ENCODE measurements at places on chromosomes 6 and 20.

- peak; percentile 82 for DNase-seq
Observed at GRCh38 chr20:36645998-36646397, at the start of gene SLA2. SLA2 (minus strand) TSS chr20:36646196; CDS start chr20:36641335, 4,861 bp downstream.

GRCh38 chr6:7073821-7074525, 33.8 kb upstream of the RREB1 start:
- peak; percentile 69 for DNase-seq

DNA sequence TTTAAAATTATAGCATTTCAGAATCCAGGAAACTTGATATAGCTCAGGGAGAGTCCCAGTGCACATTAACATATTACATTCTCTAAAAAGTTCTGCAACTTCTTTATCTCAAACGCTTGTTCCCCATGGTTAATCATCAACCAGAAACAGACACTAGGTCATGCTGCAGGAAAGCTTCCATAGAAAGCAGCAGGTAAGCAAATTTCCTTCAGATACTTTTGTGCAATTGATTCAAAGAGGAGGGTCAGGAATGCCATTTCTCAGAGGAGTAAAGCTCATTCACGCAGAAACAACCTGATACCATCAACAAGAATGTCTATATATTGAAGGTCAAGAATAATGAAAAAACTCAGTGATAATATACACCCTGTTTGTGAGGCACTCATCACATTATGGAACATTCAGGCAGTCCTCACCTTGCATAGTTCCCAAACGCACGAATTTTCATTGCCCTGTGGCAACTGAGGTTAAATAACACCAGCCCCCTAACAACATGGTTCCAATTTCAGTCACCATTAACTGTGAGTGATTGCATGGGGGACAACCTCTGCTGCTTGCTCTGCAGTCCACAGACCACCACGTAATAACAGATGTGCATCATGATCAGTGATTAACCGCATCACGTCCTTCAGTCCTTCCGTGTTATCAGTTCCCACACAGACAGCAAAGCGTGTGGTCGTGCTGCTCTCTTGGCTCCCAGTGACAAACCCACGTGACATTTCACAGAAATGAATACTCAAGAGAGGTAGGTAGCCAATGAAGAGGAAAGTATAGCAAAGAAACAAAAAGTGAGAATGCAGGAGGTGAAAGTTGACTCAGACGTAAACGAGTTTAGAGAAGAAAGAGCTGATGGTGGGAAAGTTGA, 95.7 kb downstream of the LY86 start:
- DNase-seq = peak; percentile 66

DNA sequence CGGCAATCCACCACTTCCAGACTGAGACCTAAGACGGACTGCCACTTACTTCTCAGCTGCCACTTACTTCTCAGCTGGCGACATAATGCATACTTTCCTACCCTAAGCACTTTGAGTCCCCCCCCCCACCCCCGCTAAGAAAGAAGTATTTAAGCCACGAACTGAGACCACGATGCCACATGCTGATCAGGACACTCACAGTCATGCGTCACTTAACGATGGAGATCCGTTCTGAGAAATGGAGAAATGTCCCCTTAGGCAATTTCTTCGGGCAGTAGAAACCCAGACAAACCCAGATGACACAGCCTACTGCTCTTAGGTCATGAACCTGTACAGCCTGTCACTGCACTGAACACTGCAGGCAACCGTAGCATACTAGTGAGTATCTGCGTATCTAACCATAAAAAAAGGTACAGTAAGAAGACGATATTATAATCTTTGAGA, 690 bp downstream of the IFNGR1 start:
- DNase-seq = peak; percentile 57

GRCh38 chr6:13368079-13368730, 39.9 kb upstream of the TBC1D7 start:
- DNase-seq = no peak

DNA sequence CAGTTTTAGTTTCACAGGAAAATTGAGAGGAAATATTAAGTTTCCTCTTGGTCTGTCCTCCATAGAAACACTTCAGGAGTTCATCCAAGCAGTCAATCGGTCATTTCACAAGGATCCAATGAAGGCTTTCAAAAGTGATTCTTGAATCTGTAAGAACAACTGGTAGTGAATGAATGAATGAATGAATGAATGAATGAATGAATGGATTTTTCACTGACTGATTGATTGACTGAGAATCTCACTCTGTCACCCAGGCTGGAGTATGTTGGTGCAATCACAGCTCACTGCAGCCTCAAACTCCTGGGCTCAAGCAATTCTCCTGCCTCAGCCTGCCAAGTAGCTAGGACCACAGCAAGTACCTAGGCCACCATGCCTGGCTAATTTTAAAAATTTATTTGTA, 39.4 kb upstream of the TAF8 start:
- no peak for DNase-seq

GRCh38 chr6:77624515-77624914, 28.3 kb upstream of the MEI4 start:
- no peak for DNase-seq

DNA sequence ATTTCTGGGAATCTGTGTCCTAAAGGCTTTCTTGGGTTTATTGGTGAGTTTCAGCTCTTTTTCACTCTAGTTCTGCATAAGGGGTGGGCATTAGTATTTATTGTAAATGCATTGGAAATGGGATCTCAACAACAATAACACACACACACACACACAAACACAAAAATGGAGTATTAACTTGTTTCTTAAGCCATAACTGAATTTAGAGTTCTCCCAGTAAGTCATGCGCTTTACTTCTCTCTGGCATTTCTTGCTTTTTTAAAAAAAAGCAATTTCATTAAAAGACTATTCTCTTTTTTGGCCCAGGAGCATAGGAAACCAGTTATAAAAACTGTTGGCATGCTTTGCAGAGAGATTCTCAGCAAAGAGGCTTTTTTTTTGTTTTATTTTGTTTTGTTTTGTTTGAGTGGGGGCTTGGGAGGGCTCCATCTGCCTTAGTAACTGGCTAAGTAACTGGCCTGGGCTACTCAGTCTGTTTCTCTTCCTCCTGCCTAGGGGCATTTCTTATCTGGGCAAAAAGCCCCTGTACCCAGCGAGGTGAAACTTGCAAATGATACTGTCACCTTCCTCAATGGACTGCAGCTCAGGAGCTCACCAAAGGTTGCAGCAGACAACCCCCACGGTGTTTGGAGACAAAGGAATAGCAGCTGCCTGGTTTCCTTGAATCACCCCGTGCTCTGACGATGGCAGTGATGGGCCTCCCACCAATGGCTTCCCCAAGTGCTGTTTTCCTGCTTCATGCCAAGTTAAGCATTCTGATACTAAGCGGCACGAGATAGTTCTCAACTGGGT, 128.5 kb downstream of the BCAS1 start:
- no peak for DNase-seq

Data from activated CD4-positive, alpha-beta memory T cell treated with anti-CD3 and anti-CD28 coated beads, Interleukin-2, amount 10 ng/mL, durations not matched to agents 7 days and 5 days (primary cell).